ENCODE measurements at places on chromosomes 3 and 15.

GRCh38 chr3:109132801-109133473 is 3.6 kb upstream of the C3orf85 start:
- DNase-seq, result no peak

DNA sequence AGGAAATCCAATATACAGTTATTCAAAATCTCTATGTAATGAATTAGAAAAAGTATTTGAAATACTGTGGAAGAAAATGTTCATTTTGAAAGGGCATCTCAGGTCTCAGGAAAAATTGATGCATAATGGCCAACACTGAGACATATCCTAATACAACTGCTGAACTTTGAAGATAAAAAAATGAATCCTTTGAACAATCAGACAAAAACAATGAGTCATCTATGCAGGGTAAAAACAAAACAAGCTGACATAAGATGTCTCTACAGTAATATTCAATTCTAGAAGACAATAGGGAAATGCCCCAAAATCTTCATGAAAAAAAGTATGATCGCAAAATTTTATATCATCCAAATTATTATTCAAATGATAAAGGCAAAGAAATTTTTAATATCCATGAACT is 34.0 kb upstream of the ZNF280D start:
- DNase-seq, result no peak

- no peak for DNase-seq
Observed at GRCh38 chr3:54835701-54836100, 92.2 kb downstream of the LRTM1 start.

DNA sequence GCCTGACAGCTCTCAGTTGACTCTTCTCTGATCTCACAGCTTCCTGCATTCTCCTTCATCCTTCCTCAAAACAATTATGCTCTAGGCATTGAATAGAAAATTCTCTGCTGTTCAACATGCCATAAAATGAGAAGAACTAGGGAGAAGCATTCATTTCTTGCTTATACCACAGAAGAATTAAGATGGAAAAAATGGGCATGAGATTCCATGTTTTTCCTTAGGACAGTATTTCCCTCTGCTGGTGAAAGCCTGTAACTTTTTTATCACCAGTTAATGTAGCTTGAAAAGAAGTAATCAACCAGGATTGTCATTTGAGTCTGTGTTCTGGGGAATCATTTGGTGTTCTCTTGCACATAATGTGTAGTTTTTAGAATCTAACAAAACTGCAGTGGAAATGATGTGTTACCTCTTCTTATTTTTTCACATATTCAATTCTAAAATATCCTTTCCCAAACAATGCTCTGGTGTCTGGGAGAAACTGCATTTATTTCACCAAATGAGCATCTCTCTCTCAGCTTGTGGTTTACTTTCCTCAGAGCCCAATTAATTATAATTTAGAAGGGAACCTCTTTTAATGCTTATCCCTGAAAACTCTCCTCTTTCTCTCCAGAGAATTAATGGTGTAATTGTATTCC is 92.8 kb upstream of the DCBLD2 start:
- no peak for DNase-seq

DNA sequence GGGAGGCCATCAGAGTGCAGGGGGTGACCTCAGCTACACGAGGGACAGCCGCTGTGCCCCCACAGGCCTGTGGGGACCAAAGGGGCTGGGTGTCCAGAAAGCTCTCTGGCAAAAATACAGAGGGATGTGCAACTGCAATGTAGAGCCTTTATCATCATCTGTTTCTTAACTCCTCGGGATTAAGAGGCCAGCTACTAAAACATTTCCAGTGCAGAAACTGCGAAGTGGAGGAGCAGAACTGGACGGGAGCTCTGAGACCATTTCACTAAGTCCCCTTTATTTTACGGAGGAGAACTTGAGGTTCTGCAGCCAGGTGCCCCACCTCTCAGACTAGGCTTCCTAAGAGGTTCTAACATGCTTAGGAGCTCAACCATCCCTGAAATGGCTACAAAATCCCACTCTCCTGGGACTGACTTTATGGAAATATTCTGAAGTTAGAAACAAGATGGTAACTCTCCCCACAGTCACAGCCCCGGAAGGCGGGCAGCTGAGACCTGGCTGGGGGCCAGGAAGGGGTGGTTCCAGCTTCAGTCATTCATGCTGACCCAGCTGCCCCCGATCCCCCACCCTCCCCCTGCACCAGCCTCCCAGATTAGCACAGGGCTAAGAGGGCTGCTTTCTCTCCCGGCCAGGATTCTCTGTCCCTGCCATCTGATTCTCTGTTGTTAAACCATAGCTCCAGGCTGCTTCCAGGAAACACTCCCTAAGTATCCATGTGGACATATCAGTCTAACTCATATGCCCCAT is 40.3 kb downstream of the UMPS start:
- no peak for DNase-seq

- no peak for DNase-seq
Observed at GRCh38 chr15:60399931-60400330, 2.1 kb upstream of the ANXA2 start.

DNA sequence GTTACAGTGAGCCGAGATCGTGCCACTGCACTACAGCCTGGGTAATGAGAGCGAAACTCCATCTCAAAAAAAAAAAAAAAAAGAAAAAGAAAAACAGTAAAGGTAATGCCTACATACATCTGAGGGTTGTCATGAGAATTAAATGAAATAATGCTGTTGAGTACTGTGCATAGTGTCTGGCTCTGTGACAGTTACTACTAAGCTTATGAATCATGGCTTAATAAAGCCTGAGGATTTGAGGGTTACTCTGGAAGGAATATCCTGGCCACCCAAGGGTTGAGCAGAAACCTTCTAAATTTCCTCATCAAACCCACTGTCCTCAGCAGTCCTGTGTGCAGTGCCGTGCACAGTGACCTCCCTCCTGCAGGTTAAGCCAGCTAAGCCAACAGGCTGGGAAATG is 26.8 kb upstream of the ELP6 start:
- DNase-seq, result no peak
